ENCODE measurements at places on chromosomes 5 and 9. TPM values are rescaled to one million over a fixed set of nuclear protein-coding genes. Genes with fewer than 3 reads are reported as not detected.

GRCh38 chr5:62310426-62311143, 4.6 kb downstream of the KIF2A start:
- DNase-seq: no peak

DNA sequence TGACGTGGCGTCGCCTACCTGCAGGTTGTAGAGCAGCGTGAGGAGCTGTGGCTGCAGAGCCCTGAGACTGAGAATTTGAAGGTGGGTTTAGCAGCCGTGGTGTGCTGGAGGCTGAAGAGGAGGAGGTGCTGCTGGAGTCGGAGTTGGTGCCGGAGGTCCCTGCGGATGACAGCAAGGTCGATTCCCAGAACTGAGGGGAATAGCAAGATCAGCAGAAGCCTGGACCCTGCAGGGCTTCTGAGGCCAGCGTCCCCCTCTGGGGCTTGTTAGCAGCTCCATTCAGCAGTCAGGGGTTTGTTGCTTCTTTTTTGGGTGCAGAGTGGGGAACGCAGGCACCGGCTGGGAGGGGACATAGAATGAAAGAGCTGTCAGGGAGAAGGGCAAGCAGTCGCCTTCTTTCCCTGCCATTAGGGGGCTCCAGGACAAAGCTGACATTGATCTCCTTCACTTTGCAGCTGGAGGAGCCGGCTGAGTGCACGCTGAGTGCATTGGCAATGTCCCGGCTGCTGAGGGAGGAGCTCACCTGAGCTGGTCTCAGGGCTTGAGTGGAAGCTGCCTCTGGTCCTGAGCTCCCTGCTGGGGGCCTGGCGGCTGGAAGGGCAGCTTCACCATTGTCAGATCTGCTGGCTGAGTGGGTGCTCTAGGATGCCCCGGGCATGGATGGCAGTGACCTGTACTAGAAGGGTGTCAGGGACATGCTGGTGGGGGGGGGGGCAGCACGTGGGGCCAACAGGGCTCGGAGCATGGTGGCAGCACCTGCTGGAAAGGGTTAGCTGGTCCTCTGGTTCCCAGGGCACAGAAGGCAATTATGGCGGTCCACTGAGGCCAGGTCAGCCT, 20.8 kb downstream of the OBP2B start:
- DNase-seq: peak; percentile 47

GRCh38 chr5:131270809-131271208, 7.0 kb downstream of the CDC42SE2 start:
- no peak for DNase-seq

GRCh38 chr9:35035851-35036701, 36.3 kb downstream of the VCP start:
- DNase-seq: no peak

DNA sequence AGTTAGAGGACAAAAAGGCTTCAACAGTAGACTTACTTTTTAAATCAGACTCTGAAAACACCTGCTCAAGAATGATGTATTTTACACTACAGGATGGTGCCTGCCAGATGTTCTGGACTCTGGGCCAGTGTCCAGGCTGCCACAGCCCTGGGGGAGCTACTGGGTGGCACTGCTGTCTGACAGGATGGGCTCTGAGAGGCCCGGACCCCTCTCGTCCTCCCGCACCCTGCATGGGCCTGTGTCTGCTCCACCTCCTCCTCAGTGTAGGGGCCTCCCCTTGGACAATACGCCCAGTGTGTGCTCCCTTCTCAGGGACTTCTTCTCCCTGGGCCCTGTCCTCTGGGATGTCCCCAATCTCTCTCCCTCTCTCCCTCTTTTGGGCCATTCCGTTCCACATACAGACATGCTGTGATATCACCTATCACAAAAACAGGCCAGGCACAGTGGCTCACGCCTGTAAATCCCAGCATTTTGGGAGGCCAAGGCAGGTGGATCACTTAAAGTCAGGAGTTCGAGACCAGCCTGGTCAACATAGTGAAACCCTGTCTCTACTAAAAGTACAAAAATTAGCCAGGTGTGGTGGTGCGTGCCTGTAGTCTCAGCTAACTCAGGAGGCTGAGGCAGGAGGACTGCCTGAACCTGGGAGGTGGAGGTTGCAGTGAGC, 23.4 kb downstream of the GFPT2 start:
- DNase-seq: no peak

GRCh38 chr5:95334900-95335538, 50.1 kb upstream of the MCTP1 start:
- DNase-seq: no peak

- no peak for DNase-seq
Observed at GRCh38 chr5:154086641-154087040, 47.9 kb downstream of the MFAP3 start.

- DNase-seq: no peak
Observed at GRCh38 chr5:171496456-171496855, 77.0 kb downstream of the FGF18 start.

DNA sequence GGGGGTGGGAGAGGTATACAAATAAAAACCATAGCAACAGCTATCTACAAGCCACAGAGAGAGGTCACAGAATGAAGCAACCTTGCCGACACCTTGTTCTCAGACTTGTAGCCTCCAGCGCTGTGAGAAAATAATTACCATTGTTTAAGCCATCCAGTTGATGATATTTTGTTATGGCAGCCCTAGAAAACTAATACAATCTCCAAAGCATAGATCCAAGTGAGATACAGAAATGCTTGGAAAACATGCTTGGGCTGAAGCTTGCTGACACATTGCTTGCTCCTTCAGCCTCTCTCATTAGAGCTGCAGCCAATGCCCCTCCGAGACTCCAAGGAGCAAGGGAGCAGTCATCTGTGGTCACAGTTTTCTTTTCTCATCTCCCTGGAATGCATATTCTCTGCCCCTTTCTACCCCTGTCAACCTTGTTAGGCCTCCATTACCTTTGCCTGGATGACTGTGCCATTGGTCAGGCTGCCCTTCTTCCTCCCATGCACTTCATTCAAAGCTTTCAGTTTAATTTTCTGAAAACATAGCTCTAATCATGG, 401.4 kb upstream of the KLF4 start:
- DNase-seq: no peak

DNA sequence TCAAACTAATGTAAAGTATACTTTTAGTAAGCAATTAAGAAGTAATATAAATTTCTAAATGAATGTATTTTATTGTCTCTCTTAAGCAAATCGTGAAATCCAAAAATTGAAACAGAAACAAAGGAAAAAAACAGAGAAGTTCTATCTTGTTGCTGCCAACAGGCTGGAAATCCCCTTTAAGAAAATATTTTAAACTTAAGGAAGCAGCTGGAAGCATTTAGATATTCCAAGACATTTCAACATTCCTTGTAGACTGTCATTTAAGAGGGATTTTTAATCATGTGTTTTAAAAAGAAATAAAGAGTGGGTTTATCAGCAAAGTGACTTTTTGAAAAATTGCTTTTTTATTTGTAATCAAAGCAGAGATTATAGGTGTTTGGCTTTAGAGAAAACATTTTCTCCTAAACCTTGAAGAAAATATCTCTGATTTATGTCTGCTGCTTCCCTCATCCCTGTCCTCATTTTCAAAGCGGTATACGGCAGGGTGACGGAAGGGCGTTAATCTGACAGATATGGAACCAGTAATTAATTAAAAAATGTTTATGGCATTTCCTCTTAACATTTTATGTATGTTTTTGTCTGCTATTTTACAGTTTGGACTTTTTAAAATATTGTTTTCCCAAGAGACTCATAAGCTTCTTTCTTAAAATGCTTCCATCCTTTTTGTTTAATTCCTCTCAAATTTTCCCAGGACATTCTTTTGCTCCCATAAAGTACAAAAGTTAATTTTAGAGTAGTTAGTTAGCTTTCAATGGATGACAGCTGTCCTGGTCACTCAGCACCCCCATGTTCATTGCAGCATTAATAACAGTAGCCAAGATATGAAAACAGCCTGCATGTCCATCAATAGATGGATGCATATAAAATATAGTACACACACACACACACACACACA, 245.6 kb downstream of the LURAP1L start:
- no peak for DNase-seq

DNA sequence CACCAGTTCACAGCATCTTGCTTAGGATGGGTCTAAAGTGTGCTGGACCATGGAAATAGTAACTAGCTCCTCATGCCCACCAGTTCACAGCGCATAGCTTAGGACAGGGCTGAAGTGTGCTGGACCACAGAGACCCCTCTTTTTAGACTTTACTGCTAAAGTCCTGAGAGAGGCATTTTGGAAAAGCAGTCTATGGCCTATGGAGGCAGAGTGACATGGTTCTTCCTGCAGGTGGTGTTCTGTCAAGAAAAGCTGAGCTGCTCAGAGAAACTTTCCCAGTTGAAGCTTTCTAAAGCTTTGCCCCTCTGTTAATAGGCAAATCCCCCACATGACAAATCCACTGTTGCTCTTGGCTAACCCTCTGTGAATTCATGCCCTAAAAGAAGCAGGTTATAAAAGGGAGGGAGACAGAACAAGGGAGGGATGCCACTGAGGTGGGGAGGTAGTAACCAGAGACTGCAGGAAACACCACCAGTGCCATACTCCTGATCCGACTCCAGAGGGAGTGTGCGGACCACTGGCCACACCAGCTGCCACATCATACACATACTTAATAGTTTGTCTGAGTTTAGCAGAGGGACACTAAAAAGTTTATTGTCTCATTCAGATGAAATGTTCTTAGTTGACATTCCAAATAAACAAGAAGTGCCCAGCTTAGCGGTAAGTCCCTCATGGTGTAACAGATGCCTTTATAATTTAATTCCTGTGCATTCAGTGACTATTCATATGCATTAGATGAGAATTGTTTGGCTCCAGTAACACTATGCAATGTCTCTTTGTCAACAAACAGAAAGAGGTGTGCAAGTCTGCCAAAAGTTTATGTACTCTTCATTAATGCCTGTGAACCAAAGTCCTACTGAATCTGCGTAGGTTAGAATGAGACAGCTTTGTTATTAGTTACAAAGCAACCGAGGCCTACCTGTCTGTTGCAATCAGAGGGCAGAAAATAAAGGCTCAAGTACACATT, 236.2 kb upstream of the NFIL3 start:
- DNase-seq: peak; percentile 60

- DNase-seq: no peak
Observed at GRCh38 chr5:26518065-26518464, 520.3 kb downstream of the CDH9 start.

DNA sequence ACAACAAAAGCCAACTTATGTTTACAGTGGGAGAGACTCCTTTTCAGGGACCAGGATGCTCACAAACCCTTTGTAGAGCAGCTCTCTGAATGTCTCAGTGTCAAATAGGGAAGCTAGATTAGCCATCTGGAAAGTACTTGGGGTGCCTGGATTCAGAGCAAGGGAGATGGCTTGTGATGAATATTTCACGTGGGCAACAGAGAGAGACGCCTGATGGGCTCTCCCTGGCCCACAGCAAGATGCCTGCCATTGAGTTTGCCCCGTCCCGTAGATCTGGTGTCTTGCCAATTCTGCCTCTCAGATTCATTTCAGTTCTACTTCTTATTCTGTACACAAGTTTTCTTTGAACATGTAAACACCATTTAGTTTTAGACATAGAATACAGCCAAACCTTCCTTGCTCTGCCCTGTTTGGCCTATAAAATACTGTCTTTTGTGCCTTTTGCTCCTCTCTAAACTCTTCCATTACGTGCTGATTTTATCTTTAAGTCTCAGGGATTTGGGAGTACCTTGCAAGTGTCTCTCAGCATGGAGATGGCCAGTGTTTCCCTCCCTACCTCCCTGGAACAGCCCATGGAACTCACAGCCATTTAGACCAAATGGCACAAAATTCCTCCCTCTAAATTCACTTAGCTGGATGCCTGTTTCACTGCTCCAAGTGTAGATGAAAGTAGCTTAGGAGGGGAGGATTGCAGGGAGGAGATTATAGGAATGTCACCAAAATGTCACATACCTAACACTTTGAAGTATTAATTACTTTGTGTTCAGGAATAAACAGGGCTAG, 234.3 kb downstream of the SAXO1 start:
- no peak for DNase-seq

- DNase-seq: no peak
Observed at GRCh38 chr9:26171691-26172090, 493.4 kb upstream of the TUSC1 start.

GRCh38 chr5:96254980-96255691, 177.9 kb downstream of the PCSK1 start:
- no peak for DNase-seq

DNA sequence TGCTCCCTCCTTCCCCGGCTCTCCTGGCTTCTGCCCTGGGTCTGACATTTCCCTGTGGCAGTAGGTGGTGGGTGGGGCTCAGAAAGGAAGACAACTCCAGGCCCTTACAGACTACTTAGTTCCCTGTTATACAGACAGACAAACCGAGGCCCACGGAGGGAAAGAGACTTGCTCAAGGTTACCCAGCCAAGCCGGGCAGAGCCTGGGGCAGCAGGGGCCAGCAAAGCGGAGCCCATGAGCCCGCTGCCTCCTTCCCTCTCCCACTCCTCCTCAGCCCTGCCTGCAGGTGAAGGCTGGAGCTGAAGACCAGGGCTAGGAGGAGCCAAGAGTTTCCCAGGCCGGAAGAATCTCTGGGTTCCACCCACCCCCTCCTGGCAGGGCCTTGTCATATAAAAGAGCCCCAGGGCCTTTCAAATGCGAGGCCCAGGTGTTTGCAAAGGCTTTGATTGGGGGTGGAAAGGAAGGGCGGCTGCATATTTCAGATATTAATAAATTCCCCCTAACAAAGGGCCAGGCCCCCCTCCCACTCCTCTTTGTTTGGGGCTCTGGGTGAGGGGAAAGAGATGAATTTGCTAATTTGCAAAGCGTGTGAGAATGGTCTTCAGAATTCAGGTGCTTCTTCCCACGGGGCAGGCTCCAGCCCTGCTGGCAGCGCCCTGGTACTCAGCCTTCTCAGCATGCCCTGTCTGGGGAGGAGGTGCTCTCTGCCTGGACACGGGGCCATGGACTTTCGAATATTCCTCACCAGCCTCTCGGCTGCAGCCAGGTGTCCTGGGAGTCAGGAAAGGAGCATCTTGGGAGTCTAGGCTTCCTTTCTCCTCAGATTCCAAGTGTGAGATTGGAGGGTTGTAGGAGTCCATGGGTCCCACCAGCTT, 21.5 kb downstream of the SLC6A7 start:
- DNase-seq: no peak

- no peak for DNase-seq
Observed at GRCh38 chr5:137566780-137567179, 67.7 kb upstream of the SPOCK1 start.

DNA sequence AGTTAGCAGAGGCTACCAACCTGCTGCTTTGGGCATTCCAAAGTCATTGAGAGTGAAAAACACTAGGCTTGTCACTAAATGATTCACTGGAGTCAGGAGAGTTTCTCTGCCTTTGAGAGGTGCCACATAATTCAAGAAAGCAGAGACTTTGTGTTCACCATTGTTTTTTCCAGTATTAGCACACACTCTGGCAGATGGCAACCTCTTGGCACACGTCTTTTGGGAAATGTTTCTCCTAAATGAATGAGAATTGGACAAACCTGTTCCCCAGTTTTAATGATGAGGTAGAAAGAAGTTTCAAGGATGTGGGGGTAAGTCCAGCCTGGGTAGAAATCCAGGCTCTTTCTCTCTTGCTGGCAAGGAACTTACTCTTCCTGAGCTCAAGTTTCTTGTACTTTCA, 259.1 kb downstream of the GABRB2 start:
- no peak for DNase-seq

GRCh38 chr9:19136129-19136528, 8.8 kb upstream of the PLIN2 start:
- DNase-seq: peak; percentile 42

FIBCD1 gene
- 0.26 TPM for total RNA-seq

TRAF1 gene
- 0.32 TPM for total RNA-seq

PIP5KL1 gene
- not detected for total RNA-seq

SPATA9 gene
- total RNA-seq: not detected

SELENOP gene
- total RNA-seq: 7.2 TPM

KDM3B gene
- total RNA-seq: 42.9 TPM

TMEFF1 gene
- 4.3 TPM for total RNA-seq

SCGB3A2 gene
- total RNA-seq: not detected

SPAG8 gene
- total RNA-seq: not detected

AK1 gene
- total RNA-seq: 50.6 TPM

CBY3 gene
- not detected for total RNA-seq

ANKRD34B gene
- 0.18 TPM for total RNA-seq

TEX48 gene
- total RNA-seq: not detected

SLC34A1 gene
- total RNA-seq: 0.19 TPM

Measured in SK-MEL-5 (cell line).